ENCODE measurements at places on chromosomes 1 and 21.

GRCh38 chr1:170840371-170840770, 95.0 kb upstream of the MROH9 start:
- DNase-seq = no peak

- no peak for DNase-seq
Observed at GRCh38 chr21:42438316-42439205, 34.9 kb downstream of the UBASH3A start.

DNA sequence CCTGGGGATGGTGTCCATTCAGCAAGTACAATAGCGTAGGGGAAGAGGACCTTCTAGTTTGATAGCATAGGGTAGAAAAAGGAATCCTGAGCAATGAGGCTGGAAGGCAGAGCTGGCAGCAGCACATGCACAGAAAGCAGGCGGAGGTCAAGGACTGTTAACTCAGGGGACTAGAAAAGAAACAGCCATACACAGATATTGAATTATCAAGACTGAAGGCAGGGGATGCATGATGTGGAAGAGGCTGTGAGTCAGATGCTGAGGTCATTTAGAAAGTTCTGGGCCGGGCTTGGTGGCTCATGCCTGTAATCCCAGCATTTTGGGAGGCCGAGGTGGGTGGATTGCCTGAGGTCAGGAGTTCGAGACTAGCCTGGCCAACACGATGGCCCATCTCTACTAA, 65.6 kb downstream of the OPTC start:
- DNase-seq = no peak

GRCh38 chr21:16194788-16195537, 465.2 kb downstream of the USP25 start:
- DNase-seq = no peak

DNA sequence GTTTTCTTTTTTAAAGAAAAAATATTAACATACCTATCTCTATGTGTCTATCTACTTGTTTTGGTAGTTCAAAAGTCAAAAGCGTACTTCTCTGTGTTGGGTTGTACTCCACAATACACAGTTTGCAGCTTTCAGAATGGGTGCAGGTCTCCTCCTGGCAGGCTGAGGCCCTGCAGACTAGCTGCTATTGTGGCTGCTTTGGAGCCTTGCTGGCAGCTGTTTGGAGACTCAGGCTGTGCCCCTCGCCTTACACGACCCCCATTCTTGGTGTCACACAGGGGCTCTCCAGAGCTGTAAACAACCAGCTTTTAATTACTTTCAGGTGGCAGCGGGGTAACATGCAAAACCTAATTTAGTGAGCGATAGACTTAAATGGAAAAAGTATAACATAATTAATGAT, 160.4 kb downstream of the DSCAM start:
- DNase-seq = no peak

DNA sequence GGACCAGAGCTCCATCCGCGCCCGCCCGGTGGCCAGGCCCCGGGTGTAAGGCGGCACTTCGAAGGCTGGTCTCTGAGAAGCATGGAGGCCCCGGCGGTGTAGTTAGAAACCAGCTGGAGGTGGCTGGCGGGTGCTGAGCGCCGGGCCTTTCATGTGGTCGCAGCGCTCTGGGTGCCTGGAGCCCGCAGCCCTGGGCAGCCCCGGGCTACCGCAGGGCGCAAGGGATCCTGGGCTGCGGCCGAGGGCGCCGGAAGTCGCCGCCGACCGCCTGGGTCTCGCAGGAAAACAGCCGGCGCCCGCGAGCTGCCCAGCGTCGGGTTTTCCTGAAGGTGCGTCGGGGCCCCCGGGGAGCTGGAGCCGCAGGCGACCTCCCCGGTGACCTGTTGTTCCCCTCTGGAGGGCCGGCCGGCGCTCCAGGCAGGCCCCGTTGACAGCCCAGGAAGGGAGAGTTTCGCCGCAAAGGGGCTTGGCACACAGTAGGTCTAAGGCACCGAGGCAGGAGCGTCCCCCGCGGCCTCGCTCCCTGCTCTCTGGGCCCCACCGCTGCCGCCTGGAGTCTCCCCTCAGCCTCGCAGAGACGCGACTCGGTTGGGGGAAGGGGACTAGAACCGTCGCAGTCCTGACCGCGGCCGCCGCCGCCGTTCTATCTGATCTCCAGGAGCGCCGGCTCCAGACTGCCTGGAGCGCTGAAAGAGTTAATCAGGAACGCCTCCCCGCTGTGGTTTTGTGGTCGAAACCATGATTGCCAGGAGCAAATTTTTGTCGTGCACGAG, 2.7 kb downstream of the GRHL3 start:
- no peak for DNase-seq

DNA sequence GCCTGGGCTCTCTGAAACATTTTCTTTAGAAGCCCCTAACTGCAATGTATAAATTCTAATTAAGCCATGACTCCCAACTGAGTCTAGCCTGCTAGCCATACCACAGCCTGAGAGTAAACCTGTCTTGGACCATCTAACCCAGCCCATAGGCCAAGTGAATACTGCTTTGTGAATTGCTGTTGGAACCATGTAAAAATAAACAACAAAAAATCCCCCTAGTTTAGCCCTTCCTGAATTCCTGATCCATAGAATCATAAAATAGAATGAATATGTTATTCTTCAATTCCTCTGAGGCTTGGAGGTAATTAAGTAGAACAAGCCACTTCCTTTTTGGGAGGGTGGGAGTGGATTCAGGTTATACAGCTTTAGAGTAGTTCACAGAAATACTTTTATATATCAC, 1496.4 kb downstream of the MRPL39 start:
- no peak for DNase-seq

DNA sequence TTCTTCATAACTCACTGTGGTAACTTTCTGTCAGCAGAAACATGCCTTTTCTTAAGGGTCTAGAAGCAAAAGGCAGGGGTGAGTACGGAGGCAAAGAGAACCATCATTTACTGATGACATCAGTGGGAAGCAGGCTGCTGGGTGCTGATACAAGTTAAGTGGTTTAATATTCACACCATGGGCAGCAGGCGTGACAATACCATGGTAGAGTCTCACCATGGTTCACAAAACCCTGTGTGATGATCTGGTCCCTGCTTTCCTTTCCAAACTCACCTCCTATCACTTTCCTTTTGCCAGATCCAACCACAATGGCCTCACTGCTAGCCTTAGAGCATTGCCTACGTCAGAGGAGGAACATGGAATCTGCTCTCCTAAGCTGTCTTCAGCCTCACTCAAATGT, 8.7 kb downstream of the MAB21L3 start:
- no peak for DNase-seq

DNA sequence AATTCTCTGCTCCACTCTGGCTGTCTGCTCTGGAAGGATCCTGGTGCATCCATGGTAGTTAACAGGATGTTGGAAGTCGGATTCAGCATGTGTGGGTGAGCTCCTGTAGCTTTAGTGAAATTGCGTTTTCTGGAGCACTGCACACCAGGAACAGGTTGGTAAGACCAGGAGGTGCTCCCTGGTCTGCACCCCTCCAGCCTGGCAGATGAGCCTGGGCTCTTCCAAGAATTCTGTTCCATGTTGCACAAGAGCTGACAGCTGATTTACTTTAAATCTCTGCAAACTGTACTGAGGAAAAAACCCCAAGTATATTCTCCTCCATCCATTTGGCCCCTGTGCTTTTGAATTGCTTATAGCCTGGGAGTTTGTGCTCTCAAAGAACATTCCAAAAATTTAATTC, 33.7 kb downstream of the KCNK1 start:
- peak; percentile 19 for DNase-seq

DNA sequence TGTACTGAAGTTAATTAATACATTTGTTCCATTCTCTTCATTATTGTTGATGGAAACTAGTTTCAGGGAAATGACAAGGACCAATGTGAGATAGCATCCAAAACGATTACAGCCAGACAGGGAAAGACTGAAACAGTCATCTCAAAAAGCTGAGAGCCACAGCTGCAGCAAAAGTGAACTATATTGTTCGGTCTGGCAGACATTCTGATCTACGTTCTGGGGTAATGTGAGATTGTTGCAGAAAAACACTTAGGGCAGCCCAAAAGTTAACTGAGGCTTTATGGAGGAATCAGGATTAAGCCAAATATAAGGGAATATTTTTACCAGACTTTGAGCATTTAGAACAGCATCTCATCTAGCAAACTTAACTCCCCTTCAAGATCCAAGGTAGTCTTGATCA, 112.9 kb downstream of the LRRC40 start:
- DNase-seq = no peak

DNA sequence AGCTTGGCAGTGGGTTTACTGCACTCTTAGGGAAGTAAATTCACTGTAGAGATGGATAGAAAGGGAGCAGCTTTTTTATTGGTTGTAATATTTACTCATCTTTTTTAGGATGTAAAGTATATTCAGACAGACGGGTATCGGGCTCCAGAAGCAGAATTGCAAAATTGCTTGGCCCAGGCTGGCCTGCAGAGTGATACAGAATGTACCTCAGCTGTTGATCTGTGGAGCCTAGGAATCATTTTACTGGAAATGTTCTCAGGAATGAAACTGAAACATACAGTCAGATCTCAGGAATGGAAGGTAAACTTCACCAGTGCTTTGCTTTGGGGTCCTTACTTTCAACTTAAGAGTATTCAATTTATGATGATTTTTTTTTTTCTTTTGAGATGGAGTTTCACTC, 3.2 kb downstream of the UHMK1 start:
- no peak for DNase-seq

- peak; percentile 59 for DNase-seq
Observed at GRCh38 chr1:61053712-61054600, 28.4 kb upstream of the NFIA start.

GRCh38 chr21:32088471-32088870, 190.4 kb downstream of the MIS18A start:
- no peak for DNase-seq

DNA sequence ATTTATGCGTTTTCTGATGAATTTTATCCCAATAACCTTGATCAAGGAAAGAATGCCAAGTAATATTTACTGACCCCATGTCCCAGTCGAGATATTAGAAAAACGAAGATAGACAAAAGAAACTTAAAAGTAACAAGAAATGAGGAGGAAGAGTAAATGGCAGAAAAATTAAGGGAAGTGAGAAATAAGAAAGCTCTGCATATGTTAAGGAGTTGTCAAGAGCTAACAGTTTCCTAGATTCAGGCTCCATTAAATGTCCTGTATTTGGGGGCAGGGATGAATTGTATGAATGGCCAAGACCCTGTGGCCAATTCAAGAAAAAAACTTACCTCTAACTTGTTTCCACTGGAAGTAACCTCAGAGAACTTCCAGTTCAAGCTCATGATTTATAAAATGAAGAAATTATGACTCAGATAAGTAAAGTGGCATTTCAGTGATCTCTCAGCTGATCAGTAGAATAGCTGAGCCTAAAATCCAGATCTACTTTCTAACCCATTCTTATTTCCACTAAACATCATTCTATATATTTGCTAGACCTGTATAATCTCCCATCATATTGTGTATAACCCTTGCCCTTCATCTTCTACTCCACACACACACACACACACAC, 73.2 kb downstream of the ZC3H11B start:
- no peak for DNase-seq

DNA sequence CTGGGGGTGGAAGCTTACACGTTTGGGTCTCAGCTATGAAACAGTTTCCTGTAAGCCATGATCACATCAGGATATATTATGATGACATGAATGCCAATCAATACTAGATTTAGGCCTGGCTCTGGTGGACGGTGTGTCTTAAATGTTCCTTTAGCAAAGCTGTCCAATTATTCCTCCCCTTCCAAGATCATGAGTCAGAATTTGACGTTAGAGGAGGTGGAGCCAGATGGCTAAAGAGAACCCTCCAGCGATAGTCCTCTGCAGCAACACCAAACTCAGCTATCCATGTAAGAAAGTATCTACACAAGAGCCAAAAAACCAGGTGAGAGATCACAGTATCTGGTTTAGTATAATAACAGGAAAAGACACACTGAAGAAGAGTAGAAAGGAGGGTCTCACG, 47.8 kb downstream of the PACC1 start:
- no peak for DNase-seq

DNA sequence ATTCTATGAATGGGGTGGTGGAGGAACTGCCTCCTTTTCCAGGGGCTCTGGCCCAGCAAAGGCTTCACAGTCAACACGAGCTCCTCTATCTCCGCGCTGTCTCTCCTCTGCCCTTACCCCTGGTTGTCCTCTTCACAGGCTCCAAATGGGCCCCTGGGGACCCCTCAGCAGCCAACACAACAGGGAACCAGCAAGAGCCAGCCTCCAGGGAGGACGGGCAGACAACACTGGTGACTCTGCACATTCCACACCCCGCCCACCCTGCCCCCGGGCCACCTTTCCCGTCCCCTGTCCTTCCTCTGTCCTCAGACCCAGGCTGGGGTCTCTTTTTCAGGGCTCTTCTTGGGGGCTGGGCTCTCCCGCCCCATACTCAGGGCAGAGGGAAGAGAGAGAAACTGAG, 17.5 kb upstream of the ETV3 start:
- DNase-seq = no peak

DNA sequence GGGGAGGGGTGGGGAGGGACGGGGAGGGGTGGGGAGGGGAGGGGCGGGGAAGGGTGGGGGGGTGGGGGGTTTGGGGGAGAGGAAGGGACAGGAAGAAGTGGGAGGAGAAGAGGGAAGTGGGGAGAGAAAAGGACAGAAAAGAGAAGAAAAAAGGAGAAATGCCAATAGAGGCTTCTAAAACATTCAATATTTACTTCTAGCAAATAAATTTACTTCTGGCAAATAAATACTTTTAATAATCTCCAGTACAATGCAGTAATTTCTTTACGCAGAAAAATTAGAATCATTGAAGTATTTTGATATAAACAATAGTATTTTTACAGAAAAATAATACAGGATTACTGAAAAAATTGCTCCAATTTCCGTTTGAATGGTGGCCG, 9.4 kb upstream of the GPR161 start:
- DNase-seq = no peak

DNA sequence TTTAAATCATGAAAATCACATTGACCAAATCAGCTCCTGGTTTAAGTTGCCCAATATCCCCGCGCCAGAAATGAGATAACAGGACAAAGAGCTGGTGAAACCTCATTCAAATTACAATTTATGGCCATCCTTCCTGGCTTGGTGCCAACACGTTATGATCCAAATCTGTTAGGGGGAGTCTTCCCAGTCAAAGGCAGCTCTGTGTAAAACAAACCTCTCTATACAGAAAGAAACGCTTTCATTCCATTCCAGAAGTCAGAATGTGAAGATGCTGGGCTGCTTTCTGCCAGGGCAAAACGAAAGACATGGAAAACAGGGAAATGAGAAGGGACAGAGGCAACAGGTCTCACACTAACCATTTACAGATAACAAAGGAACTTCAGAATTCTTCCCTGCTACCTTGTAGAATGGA, 53.5 kb upstream of the TIAM1 start:
- no peak for DNase-seq

GRCh38 chr1:21287905-21288514, 2.3 kb downstream of the ECE1 start:
- DNase-seq = no peak

Data from dorsolateral prefrontal cortex (tissue), 122 donors.